NCI-H1417 (cell line): ENCODE measurements at places on chromosomes 7 and 10.

DNA sequence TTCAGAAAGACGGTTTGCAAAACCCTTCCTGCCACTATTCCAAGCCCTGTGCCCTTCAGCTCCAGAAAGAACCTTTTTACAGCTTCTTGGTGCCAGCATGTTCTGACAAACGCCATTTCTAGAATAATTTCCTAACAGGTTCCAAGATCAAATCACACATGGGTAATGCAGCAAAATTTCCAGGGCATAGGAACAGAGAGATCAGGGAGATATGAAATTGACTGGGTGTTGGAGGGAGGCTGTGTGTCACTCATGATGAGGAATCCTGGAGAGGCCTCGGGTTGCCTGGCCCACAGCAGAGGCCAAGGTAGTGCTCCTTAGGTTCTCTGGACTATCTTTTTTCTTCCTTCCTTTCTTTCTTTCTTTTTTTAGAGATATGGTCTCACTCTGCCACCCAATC lies 29.5 kb downstream of the RAB19 start:
- DNase-seq = no peak

DNA sequence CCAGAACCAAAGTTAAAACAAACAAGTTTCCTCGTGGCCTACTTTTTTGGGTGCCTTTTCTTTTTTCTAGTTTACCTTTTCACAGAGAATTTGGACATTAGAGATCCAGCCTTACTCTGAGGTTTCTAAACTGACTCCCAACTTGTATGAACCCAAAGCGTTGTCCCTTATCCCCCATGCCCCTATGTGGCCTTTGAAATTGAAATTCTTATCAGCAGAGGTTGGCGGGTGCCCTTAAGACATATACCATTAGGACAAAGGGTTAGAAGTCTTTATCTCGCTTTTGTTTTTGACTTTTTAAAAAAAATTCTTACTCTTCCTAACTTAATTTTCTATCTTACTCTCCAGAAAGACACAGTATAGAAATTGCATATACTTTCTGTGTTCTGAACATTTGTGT lies 76.3 kb upstream of the C7orf33 start:
- no peak for DNase-seq

GRCh38 chr10:118481871-118482270 lies 113.6 kb downstream of the PRLHR start:
- DNase-seq = no peak

DNA sequence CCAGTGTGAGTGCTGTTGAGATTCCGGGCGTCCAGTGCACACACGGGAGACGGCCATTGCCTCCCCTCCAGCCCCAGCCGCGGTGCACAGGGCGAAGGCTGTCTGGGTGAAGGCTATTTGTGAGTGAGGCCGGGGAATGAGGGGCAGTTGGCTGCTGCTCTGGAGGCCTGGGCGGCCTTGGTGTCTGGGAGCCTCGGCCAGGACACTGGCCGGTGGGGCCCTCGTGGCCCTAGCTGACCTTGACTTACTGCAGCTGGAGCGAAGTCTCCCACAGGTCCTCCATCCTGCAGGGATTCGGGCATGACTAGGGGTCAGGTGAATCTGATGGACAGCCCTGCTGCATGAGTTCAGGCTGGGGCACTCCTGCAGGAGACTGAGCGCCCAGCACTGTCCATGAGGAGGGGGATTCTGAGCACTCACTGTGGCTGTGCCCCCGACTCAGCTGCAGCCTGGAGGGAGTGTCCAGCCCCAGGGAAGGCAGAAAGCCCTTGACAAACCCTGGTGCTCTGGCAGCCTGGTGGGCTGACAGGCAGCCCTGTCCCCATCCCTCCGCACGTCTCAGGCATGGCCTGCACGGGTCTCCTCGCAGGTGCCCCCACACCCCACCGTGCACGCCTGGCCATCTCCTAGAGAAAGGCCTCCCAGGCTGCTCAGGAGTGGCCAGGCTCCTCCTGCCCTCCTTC lies 52.7 kb upstream of the FAM20C start:
- no peak for DNase-seq

DNA sequence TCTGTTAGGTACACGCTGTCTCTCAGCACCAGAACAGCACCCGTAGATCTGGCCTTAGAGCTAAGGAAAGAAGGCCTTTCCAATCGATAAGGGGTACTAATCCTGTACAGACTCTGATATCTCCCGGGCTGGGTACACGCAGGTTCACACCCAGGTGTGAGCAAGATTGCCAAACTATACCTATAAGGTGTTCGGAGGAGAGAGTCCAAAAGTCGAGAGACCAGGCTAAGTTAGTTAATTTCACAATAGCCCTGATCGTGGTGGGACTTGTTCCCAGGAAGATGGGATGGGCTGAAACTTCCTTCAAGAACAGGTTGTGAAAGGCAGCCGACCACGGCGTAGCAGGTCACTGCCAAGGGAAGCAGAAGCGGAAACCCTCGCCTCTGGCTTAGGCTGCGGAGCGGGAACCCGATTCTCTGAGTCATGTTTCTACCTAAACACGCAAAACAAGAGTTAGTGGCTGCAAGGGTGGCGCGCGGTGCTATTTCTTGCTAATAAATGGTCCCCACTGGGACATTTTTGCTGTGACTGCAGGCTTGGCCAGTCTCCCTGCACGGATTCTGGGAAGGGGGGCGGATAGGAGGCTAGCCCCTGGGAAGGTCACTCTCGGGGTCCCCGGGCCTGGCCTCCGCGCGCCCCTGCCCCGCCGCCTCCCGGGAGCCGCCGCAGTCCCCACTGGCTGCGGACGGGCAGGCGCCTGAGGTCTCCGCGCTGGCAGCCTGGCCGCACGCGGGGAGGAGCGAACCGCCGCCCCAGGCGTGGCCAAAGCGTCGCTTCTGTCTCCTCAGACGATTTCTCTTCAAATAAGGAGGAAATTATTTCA lies 75.4 kb upstream of the PDSS1 start:
- no peak for DNase-seq

GRCh38 chr7:16603633-16604032 lies 41.9 kb downstream of the ANKMY2 start:
- no peak for DNase-seq

- no peak for DNase-seq
Observed at GRCh38 chr7:99679032-99679399, 780 bp downstream of the CYP3A5 start.

- no peak for DNase-seq
Observed at GRCh38 chr7:155530601-155531000, 15.8 kb downstream of the CNPY1 start.

GRCh38 chr7:71650653-71651337 lies 518.9 kb downstream of the GALNT17 start:
- DNase-seq = no peak

GRCh38 chr10:43230909-43231522 lies 35.8 kb downstream of the RASGEF1A start:
- DNase-seq = no peak

DNA sequence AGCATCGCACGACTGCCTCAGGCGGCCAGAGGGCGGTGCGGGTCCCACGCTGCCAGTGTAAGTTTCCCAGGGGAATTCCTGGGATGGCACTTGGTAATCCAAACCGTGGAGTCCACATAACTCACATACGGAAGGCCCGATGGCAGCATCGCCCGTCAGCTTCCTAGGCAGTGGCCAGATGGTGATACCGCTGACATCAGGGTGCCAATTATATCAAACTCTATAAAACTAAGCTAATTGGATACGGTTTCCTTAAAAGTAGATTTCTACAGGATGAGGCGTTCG lies 189.8 kb downstream of the CELF2 start:
- no peak for DNase-seq
